ENCODE measurements at places on chromosomes 13 and 19.
A peak's percentile ranks its signal among the peaks of the same experiment; 100 is the strongest.

- DNase-seq: no peak
These were observed 53.0 kb downstream of the PEPD start for GRCh38 chr19:33468361-33469170.

DNA sequence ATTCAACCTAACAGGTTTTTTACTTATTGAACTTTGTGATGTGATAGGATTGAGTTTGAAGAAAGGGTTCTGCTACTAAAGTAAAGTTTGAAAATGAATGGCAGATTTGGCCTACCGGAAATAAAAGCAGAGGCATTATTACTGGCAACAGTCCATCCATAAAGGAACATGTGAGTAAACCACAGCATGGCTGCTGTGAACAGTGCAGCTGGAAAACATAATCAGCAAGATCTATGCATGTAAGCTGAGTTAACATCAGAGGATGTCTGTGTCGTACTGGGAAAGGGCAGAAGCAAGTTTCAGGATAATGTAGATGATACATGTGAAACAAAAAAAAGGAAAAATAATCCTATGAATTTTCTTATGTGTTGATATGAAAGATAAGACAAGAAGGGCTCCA, 87.6 kb downstream of the CYSLTR2 start:
- no peak for DNase-seq

DNA sequence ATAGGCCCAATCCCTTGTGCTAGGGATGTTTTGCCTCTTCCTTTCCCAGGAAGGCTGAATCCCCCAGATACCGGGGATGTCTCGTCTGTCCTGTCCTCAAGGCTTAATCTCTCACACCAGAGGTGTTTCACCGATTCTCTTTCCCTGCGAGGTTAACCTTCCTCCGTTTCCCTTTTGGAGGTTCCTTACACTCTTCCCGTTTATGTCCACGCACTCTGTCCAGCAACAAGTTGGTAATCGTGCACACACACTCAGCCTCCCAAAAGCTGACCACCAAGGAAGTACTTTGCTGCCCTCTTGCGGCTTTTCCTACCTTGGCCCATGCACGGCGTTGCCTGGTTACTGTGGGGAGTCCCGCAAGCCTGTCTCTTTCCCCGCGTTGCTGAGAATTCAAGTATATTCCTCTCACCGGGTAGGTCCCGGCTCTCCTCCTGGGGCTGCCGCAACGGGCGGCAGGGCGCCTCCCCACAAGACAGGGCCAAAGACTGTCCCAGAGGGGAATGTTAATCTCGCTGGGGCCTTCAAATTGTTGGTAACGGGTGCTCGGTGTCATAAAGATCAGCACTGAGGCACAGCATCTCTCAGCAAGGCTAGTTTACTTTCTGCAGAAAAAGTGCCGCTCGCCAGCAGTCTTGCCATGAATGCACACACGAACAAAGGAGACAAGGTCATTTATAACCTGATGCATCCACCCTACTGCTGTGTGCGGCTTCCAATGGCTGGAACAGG, 36.7 kb upstream of the CD177 start:
- DNase-seq: peak; percentile 59

- DNase-seq: no peak
These were observed 21.6 kb downstream of the SLAIN1 start for GRCh38 chr13:77719128-77719527.

GRCh38 chr19:48210005-48210404, 39.5 kb downstream of the ZSWIM9 start:
- no peak for DNase-seq

GRCh38 chr19:38494379-38494778, 60.9 kb downstream of the RYR1 start:
- DNase-seq: no peak

DNA sequence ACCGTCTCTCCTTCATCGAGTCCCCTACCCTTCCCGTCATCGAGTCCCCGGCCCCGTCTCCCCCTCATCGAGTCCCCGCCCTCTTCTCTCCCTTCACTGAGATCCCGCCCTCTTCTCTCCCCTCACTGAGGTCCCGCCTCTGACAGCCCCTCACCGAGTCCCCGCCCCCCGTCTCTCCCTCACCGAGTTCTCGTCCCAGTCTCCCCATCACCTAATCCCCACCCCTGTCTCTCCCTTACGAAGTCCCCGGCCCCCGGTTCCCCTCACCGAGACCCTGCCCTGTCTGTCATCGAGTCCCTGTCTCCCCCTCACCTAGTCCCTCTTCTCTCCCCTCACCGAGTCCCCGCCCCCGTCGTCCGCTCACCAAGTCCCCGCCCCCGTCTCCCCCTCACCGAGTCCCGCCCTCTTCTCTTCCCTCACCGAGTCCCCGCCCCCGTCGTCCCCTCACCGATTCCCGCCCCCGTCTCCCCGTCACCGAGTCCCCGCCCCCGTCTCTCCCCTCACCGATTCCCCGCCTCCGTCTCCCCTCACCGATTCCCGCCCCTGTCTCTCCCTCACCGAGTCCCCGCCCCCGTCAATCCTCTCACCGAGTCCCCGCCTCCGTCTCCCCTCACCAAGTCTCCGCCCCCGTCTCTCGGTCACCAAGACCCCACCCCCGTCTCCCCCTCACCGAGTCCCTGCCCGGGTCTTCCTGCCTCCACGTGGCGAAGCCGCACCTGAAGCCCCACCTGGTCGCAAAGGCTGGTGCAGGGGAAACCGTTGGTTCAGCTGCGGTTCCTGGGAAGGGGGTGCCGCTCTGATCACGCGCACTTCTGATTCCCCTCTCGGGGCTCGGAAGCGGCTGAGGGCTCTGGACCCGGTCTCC, 23.9 kb upstream of the ZNF846 start:
- DNase-seq: peak; percentile 98

DNA sequence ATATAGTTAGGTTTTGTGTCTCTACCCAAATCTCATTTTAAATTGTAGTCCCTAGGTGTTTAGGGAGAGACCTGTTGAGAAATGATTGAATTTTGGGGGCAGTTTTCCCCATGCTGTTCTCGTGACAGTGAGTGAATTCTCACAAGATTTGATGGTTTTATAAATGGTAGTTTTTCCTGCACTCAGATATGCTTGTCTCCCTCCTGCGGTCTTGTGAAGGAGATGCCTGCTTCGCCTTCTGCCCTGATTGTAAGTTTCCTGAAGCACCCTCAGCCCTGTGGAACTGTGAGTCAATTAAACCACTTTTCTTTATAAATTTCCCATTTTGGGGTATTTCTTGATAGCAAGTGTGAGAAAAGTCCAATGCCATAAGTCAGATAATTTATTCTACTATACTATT, 1977.5 kb upstream of the PCDH20 start:
- DNase-seq: no peak

DNA sequence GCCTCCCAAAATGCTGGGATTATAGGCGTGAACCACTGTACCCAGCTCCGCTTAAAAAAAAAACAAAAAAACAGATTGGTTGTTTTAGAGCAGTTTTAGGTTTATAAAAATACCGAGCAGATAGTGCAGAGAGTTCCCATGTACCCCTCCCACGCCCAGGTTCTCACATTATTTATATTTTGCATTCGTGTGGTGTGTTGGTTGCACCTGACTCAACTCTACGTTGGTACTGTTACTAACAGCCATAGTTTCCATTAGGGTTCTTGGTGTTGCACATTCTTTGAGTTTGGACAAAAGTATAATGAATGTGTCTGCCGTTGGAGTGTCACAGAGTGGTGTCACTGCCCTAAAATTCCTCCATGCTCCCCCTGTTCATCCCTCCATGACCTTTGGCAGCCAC, 29.1 kb downstream of the MYO9B start:
- DNase-seq: no peak

All from BE2C (cell line).